ENCODE measurements at places on chromosomes 4 and X.

- no peak for DNase-seq
Observed at GRCh38 chr4:101187841-101188240, 159.5 kb downstream of the PPP3CA start.

GRCh38 chr4:170089668-170090351, at the start of gene AADAT:
AADAT (minus strand) TSS chr4:170089956; CDS start chr4:170089690, 266 bp downstream.
- peak; percentile 70 for DNase-seq

DNA sequence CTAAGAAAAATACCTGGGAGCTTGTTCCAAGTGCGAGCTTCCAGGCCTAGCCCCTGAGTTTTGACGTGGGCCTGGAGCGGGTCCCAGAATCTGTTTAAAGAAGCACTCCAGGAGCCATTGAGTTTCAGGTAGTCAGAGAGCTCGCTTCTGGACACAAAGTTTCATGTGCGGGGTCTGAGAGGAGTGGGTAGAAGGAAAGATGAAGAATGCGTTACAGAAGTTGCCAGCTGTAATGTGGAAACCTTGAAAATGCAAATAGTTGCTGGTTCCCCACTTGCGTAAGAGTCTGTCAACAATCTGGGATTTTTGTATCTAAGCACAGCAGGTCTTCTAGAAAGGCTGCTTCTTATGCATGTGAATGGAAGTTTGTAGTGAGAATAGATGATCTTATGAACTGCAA, 77.5 kb upstream of the CLCN4 start:
- DNase-seq: no peak

DNA sequence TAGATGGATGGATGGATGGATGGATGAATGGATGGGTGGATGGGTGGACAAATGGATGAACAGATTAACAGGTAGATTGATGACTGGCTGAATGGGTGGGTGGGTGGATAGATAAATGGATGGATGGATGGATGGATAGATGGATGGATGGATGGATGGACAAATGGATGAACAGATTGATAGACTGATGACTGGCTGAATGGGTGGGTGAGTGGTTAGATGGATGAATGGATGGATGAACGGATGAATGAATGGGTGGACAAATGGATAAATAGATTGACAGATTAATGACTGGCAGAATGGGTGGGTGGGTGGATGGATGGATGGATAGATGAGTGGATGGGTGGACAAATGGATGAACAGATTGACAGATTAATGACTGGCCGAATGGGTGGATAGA, 13.6 kb upstream of the AKAP17A start:
- DNase-seq: no peak

GRCh38 chrX:2517055-2517454, 16.3 kb upstream of the DHRSX start:
- no peak for DNase-seq

DNA sequence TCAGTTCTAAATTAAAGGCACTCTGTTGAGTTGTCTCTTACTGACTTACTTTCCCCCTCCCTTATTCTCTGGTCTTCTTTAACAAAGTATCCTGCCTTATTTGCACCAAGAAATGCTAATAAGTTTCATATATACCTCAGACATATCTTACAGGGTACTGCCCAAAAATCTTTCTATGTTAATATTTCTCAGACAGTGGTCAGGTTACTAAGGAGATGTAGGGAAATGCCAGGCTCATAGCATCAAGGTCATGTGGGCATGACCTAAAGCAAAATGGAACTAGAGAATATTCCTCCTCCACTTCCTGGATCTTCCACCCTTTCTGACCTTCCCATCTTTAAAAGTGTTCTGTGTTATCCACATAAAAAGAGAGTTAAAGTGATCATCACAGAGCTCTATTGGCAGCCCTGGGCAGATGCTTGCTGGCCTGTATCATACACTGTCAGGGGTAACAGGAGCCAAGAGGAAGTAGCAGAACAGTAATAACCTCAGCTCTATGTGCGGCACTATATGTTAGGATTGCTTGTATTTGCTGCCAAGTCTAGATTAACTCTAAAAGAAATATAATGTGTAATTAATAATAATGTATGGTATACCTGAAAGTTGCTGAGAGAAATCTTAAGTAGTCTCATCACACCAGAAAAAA, 74.3 kb downstream of the IQCM start:
- no peak for DNase-seq

Measured in A673 (cell line).